ENCODE measurements at places on chromosomes 5 and 9.

- no peak for DNase-seq
These were observed 98.2 kb downstream of the MARCHF3 start for GRCh38 chr5:126931963-126932660.

- DNase-seq, result no peak
These were observed 496.6 kb downstream of the CTNND2 start for GRCh38 chr5:11407556-11408145.

- no peak for DNase-seq
These were observed 16.0 kb downstream of the MVB12B start for GRCh38 chr9:126342621-126343031.

DNA sequence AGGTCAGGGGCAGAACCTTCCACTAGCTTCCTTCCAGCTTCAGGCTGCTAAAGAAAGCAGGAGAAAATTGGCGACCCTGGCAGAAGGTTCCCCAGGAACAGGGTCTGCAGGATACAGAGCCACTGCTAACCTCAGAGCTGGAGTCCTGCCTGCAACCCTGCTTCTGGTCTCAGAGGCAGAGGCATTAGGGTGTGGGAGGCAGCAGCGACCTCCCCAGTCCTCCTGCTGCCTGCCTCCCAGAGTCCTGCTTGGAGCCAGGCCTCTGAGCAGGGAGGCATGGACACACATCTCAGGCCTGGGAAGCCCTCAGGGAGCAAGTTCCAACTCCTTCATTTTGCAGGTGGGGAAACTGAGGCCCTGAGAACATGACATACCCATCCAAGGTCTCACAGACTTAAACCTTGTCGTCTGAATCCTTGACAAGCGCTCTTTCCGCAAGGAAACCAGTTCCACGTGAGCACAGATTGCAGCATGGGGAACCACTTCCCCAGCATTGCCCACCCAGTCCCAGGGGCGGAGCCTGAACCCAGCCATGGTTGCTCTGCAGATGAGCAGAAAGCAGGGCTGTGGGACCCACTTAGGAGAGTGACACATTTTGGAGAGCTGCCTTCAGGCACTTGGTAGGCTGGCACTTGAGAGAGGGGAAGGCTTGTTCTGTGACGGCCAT, 28.2 kb upstream of the HAND1 start:
- DNase-seq, result no peak

- no peak for DNase-seq
These were observed 47.8 kb downstream of the LOX start for GRCh38 chr5:122030251-122030650.

- DNase-seq, result no peak
These were observed 255.6 kb downstream of the NFIB start for GRCh38 chr9:14058325-14058688.

DNA sequence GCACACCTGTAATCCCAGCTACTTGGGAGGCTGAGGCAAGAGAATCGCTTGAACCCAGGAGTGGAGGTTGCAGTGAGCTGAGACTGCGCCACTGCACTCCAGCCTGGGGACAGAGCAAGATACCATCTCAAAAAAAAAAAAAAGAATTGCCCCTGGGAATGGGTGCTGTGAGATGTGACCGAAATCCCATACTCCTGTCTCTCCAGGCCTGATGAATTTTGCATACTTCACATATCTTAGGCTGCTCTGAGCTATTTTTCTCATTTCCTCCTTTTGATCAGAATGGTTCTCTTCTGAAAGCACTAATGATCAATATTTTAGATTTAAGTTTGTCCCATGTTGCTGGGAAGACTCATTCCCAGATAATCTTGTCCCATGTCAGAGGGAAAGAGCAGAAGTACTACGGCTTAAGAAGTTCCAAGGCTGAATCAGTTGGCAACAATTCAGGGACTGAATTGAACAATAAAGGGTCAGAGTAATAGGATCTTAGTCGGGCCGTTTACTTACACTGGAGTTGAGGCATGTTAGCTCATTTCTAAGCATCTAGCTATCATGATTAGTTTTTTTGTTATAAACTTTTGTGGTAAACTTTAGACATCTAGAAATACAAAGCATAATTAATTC, 44.2 kb upstream of the TENT2 start:
- no peak for DNase-seq

- no peak for DNase-seq
These were observed 64.3 kb downstream of the RXRA start for GRCh38 chr9:134390537-134390936.

- DNase-seq, result no peak
These were observed 611.4 kb downstream of the SEMA5A start for GRCh38 chr5:8934455-8934854.

GRCh38 chr5:171221916-171222315, 87.1 kb upstream of the TLX3 start:
- DNase-seq, result no peak

- no peak for DNase-seq
These were observed 8.4 kb downstream of the SREK1IP1 start for GRCh38 chr5:64759960-64760660.

- no peak for DNase-seq
These were observed 2.8 kb downstream of the ELAVL2 start for GRCh38 chr9:23823269-23823668.

- DNase-seq, result no peak
These were observed 10.1 kb upstream of the SPATA24 start for GRCh38 chr5:139413963-139414362.

DNA sequence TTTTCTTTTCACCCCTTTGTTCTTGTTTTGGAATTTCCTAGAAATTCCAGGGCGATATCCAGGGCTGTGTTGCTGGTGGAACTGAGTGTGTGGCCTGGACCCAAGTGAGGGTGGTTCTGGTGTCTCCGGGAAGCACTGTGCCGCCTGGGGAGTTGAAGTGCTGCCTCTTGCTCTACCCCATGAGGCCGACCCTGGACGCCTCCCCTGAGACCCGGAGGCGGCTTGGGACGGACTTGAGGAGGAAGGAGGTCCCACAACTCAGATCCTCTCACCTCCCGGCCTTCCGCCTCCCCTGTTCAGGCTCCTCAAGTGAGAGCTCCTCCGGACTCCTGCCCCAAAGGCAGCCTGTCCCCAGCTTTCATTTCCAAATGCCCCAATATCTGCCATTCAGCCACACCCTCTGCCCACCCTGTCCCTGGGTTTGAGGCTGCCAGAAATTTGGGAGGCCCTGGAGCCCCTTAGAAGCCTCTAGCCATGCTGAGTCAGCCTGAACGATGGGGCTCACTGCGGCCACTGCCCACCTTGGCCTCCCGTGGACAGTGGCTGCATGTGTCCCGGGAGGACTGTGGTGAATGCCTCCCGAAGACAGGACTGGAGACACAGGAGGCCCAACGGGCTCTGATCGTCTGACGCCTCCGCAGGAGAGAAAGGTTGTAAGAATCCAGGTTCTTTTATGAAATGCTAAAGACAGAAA, 42.6 kb upstream of the SLC6A19 start:
- DNase-seq, result no peak

DNA sequence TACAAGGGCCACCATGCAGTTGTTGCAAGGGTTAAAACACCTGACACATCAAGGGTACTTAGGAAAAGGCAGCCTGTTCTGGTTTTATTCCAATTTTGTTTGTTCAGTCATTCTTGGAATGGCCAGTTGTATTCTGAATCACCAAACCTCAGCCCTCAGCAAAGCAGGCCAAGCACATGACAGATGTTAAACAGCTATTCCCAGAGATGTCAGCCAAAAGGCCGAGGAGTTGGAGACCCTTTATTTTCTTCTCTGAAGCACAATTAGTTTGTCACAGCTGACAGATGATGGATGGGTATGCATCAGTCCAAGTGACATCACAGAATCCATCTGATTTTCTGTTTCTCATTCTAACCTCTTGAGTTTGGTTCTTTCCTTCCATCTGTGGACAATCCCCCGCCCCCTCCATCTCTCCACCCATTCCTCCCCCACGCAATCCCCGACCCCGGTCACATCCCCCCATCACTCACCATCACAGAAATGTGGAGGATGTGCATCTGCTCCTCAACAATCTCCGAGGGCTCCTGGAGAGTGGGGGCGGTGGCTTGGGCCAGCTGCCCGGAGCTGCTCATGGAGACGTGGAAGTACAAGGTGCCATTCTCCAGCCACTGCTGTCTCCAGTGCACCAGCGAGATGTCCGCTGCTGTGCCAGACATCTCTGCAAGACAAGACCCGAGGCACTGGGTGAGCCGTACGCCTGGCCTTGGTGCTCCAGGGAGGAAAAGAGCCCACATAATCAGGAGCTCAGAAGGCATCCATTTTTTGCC, 123.8 kb downstream of the ASTN2 start:
- DNase-seq, result no peak

DNA sequence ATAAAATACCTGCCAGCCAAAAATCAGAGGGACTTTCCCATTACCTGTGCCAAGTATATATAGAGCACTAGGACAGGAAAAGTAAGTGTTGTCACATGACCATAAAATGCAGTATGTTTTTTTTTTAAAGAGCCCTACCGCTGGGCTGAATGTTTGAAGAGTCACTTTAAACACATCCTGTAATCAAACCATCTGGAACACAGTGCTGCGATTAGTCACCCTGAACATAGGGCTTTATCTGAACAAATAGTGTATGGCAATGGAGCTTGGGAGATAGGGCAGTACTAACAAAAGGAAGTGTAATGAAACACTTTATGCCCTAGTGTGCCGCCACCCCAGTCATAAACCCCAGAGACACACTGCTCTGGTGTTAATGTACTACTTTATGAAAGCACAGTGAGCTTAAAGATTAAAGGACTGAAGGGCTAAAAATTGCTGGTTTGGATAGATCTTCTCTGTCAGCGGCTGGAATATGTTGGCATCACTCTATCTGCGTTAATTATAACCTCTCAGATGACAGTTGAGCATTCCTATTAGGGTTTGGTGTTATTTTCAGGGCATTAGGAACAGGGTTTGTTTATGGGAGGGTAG, 90.4 kb downstream of the ZNF608 start:
- no peak for DNase-seq

DNA sequence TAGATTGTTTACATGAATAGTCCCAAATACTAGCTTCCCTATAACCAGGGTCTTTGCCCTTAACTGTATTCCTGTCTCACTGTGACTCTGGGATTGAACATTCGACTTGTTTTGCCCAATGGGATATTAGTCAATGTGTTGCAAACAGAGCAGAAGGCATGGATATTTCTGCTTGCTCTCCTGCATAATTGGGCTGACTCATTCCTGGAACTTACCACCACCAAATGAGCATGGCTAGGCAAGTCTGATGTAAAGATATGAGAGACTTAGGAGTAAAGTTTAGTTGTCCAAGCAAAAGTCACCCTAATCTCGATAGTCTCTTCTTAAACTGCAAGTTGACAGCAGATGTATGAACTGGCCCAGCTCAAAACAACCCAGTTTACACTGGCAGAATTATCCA, 273.5 kb upstream of the CCNG1 start:
- no peak for DNase-seq

DNA sequence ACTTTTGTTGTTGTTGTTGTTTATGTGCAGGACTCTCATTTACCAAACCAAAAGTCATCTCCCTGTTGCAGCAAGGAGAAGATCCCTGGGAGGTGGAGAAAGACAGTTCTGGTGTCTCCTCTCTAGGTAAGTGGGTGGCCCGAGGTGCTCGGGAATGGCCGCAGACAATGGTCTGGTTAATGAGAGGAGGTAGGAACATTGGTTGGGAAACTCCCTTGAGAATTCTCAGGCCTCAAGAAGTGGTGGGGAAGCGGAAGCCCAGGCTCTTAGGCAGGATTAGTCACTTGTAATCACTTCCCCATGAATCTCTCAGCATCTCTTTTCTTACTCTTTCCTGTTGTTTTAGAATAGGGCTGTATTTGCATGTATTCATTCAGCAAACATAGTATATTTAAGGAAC, 7.2 kb downstream of the ZNF354B start:
- DNase-seq, result no peak

- DNase-seq, result no peak
These were observed 165.4 kb downstream of the AUH start for GRCh38 chr9:91196103-91196950.

DNA sequence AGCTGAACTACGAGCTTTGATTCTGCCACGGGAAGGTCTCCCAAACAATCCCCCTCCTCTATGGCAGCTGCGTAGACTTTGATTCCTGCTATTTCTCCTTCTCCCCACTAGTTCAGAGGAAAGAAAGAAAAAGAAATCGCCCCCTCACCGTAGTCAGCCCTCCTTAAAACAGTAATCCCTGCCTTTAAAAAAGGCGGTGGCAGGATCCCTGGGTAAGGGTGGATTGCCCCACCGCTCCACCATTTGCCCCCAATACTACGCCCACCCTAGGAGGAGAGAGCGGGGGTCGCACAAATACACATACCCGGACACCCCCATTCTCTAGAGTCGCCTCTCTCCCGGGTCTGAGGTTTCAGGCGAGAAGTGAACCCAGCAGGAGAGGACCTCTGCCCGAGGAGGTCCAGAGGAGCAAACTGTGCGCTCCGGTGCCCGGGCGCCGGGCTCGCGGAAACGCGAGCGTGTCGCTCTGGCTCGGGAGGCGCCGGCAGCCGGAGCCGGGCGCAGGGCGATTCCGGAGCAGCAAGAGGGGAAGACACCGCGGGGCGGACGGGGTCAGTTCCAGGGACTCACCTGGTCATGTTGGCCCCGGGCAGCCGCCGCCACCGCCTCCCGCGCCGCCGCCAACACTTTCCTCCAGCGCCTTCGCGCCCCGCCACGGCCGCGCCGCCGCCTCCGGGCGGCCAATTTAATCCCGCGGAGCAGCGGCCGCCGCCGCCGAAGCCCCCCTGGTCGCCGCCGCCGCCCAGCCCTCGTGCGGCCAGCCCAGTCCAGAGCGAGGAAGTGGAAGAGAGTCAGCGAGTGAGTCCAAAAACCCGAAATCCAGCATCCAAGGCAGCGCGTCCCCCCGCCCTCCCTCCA, 1057.7 kb upstream of the DMAC1 start:
- no peak for DNase-seq

GRCh38 chr5:132420706-132421272, 51.3 kb downstream of the SLC22A5 start:
- DNase-seq, result no peak
